ENCODE measurements at places on chromosomes 5 and 9.
A peak's percentile ranks its signal among the peaks of the same experiment; 100 is the strongest.

DNA sequence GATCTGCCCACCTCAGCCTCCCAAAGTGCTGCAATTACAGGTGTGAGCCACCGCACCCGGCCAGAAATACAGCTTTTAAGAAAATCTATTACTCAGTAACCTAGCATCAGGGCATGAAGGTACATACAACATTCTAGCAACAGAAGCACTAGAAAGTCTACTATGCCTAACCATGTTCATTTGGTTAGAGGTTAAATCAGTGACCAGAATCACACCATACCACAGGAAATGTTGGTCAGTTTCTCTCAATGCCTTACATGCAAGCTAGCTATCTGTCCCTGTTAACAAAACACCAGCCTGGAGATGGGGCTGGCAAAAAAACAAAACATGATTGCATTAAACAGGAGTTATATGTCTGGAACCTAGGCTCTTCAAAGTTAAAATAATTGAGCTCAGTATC, 104.1 kb downstream of the STRBP start:
- no peak for DNase-seq

- no peak for DNase-seq
Measured at GRCh38 chr5:81829242-81829641, 78.3 kb upstream of the SSBP2 start.

DNA sequence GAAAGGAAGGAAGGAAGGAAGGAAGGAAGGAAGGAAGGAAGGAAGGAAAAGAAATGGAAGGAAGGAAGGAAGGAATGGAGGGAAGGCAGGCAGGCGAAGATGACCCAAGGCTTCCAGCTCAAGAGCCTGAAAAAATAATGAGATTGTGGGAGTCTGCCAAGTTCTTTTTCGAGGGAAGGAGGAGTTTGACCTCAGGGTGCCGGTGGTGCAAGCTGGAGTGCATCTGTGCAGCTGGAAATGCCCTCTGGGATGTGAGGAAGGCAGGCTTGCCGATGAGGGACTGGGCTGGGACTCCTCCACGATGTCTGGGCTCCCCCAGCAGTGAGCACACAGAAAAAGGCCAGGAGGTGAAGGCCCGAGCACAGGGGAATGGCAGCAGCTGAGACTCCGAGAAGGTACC, 154.9 kb upstream of the DAPK1 start:
- no peak for DNase-seq

GRCh38 chr9:22522206-22522740, 75.6 kb downstream of the DMRTA1 start:
- no peak for DNase-seq

DNA sequence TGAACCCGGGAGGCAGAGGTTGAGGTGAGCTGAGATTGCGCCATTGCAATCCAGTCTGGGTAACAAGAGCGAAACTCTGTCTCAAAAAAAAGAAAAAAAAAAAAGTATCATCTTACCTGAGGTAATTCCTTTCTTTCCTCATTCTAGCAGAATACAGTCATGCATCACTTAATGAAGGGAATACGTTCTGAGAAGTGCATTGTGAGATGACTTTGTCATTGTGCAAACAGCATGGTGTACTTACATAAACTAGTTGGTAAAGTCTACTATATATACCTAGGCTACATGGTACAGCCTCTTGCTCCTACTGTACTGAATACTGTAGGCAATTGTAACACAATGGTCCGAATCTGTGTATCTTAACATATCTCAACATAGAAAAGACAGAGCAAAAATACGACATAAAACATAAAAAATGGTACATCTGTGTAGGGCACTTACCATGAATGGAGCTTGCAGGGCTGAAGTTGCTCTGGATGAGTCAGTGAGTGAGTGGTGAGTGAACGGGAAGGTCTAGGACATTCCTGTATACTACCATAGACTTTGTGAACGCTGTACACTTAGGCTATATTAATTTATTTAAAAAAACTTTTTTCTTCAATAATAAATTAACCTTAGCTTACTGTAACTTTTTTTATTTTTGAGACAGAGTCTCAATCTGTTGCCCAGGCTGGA, 100.4 kb downstream of the GLDC start:
- no peak for DNase-seq

GRCh38 chr5:151550146-151550545, 41.0 kb downstream of the FAT2 start:
- DNase-seq: no peak

DNA sequence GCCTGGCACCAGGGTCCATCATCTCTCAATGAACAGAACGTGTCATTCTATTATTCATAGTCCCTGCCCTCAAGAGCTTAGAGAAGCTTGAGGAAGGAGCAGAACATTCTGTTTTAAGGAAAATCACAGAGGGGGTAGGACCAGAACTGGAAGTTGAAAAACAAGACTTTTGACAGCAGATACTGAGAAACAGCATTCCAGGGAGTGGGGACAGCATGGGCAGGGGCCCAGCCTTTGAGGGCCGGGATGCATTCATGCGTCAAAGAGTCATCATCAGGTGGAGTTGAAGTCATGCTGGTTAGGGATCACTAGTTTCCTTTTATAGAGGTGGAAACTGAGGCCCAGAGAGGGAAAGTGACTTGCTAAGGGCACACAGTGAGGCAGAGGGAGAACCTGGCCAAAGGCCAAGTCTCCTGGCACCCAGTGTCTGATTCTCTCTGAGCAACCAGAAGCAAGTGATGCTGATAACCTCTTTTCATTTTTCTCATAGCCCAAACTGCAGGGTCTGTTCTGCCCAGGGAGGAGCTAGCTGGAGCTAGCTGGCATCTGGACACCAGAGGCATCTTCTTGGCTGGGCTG, 41.5 kb upstream of the STXBP1 start:
- no peak for DNase-seq

DNA sequence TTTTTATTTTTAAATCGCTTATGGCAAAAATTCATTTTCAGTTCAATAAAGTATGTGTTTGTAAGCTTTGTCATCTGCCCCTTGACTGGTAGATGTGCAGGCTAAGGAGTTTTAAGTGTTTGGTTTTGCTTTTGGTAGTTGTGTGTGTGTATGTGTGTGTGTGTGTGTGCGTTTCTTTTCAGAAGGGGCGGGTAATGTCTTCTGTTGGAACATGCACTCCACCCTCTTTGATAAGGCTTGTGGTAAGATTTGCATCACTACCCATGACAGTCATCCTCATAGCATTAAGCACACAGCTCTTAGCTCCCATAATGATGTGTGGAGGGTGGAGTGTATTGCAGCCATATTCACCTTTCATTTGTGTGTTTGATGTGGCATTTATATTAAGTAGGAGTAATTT, 92.1 kb upstream of the FSD1L start:
- DNase-seq: no peak

DNA sequence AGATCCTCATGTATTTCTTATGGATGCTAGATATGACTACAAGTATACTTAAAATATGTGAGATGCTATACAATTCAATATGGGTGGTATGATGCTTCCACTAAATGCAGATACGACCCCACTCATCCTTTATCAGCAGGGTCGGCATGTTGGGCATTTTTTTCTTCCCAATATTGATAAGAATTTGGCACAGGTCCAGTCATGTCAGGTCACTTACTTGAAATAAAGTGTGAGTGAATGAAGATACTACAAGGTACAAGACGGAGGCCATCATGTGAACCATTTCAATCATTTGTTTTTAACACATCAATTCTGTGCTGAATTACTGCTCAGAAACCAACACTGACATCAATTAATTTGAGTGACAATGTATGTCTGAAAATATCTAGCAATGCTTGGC, 146.9 kb upstream of the GNA14 start:
- DNase-seq: no peak

DNA sequence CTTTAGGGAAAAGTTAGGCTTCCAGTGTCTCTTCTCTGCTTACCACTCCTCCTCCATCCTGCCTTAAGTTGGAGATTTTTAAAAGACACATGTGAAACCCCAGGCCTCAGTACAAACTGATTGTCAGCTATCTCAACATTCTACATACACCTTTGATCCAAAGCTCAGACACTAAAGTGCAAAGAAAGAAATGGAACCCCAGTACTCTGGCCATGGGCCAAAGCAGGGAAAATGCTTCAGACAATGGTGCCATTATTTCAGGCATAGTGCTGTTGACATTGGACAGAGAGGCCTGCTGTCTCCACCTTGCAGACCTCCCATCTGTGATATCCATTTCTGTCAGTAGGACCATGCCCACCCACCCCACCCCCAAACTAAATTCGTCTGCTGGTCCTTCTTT, 49.1 kb downstream of the G3BP1 start:
- no peak for DNase-seq

GRCh38 chr9:536597-537511, 304.6 kb upstream of the DMRT1 start:
- DNase-seq: no peak

DNA sequence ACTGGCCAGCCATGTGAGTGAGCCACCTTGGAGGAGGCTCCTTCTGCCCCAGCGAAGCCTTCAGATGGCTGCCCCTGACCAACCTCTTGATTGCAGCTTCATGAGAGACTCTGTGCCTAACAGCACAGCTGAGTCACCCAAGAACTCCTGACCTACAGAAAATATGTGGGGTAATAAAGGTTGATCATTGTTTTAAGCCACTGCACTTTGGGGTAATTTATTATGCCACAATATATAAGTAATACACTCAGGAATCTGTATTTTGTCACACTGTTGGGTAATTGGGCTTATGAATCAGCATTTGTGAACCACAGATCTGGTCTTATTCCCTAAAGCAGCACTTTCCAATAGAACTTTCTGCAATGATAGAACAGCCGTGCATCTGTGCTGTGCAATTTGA, 24.4 kb upstream of the VDAC1 start:
- no peak for DNase-seq

DNA sequence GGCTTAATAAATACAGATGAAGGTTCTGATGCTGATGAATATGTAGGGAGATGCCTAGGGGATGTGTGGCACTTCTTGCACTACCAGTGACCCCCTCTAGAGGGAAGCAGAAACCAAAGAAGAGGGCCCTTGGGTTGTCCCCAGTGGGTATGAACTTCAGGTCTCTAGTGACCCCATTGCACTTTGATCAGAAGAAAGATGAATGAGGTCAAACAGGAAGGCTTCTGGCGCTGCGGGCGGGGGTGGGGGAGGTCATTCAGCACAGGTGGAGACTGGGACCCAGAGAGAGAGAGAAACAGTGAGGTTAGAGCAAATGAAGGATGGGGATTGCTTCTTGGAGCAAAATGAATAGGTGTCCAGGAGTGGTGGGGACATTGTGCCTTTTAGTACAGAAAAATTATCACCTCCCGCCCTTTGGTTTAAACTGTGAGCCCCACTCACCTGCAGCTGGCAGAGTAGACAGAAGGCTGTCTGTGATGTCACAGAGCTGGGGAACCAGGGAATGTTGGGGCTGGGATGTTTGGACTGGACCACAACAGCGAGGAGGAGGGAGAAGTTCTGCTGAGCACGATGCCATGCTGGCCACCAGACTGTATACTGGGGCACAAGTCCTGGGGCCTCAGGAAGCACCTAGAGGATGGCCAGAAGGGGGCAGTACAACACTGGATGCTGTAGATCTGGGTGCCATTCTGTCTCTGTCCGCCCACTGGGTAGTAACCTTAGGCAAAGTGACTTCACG, at the start of gene TEX48:
Gene TEX48, minus strand, starts transcription at position 599 of the 739 bp plus-strand sequence. CDS start 10,469 bp downstream, outside the sequence.
- DNase-seq: peak; percentile 56

- DNase-seq: no peak
Measured at GRCh38 chr5:125331987-125332598, 585.7 kb upstream of the ZNF608 start.

DNA sequence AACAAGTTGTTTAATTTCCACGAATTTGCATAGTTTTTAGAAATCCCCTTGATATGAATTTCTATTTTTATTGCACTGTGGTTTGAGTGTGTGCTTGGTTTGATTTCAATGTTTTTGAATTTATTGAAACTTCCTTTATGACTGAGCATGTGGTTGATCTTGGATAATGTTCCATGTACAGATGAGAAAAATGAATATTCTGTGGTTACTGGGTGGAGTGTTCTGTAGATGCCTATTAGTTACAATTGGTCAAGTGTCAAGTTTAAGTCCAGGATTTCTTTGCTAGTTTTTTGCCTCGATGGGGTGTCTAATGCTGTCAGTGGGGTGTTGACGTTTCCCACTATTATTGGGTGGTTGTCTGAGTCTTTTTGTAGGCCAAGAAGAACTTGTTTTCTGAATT, 319.5 kb upstream of the ACTBL2 start:
- no peak for DNase-seq

- DNase-seq: no peak
Measured at GRCh38 chr5:122102825-122103224, 24.8 kb upstream of the LOX start.

DNA sequence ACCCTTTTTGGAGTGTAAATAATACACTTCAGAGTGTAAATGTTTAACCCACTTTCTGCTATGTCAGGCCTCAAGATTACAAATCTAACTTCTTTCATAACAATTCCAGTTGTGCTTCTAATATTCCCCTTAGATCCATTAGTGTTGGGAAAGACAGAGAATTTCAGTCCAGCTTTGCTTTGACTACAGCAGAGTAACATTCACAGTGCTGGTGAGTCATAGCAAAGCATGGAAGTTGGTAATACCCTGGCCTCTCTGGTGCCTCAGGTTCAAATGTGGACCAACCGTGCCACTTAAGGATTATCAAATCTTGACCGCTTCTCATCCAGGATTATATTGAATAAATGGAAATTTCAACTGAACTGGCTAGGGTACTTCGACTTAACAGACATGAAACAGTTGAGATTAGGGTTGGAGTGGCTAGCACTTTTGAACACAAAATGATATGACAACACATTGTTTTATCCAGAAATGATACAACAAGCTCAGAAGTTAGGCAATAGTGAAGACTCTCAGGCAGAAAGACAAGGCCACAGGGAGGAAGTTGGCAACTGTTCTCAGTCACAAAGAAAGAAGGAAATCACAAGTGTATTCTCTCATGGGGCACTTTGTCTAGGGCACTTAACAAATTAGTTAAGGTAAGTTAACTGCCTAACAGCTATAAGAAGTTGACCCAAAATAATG, 24.4 kb upstream of the RASA1 start:
- no peak for DNase-seq

- DNase-seq: no peak
Measured at GRCh38 chr9:14530841-14531240, 162.4 kb downstream of the ZDHHC21 start.

DNA sequence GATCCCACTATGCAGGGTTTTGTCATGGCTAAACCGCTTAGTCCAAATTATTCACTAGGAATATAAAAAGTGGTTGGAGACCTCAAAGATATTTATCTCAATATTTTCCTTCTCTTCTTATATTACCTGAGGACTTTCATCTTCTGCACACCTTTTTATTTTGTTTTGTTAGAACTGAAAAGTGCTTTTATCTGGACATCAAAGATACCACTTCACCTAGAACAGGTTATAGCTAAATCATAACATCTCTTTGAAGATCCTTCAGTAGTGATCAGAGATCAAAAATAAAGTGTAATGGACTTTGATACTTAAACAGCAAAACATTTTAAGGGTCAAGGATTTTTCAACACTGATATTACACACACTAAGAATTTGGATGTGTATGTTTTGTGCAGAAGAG, 160.2 kb downstream of the MCTP1 start:
- DNase-seq: no peak

DNA sequence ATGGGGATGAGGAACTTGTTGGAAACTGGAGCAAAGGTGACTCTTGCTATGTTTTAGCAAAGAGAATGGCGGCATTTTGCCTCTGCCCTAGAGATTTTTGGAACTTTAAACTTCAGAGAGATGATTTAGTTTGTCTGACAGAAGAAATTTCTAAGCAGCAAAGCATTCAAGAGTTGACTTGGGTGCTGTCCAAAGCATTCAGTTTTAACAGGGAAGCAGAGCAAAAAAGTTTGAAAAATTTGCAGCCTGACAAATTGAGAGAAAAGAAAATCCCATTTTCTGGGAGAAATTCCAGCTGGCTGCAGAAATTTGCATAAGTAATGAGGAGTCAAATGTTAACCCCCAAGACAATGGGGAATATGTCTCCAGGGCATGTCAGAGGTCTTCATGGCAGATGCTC, 682.3 kb upstream of the ST8SIA4 start:
- DNase-seq: no peak
